ENCODE measurements at places on chromosomes 1 and 21.

- peak; percentile 33 for DNase-seq
These were observed 8.8 kb downstream of the ZNF683 start for GRCh38 chr1:26363549-26364448.

GRCh38 chr1:152514715-152515433 is 592 bp downstream of the CRCT1 start:
- DNase-seq: no peak

GRCh38 chr1:244603498-244603897 is 49.4 kb upstream of the DESI2 start:
- DNase-seq: no peak

DNA sequence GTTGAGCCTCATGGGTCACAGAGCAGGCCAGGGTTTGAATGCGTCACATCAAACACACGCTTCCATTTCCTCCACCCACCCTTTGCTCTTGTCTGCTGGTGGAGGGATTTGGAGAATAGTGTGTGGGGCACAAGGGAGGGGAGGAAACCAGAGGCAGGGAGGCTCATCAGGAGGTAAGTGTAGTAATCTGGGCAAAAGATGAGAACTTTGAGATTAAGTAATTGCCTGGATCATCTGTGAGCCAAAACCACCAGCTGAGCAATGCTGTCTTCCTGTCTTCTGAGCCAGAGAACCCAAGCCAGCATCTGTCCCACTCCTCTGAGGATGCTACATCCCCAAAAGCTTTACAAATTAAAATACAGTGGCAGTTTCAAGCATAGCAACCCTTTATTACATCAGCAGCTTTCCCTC is 45.2 kb downstream of the C8B start:
- no peak for DNase-seq

DNA sequence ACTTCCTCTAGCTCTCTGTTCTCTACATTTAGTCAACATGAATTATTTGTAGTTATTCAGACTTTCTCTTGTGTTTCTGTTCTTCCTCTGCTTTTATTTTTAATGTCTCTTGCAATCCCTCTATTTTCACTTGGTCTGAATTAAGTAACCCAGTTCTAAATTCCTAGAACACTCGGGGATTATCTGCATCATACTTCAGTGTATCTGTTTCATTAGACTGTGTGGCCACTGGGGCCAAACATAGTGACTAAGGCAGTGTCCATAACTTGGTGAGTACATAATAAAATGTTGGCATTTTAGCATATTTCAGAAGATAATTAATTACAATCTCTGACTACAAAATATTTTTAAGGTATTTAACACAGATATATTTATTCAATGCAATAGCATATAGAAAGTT is 1087.2 kb upstream of the B3GALT2 start:
- no peak for DNase-seq

DNA sequence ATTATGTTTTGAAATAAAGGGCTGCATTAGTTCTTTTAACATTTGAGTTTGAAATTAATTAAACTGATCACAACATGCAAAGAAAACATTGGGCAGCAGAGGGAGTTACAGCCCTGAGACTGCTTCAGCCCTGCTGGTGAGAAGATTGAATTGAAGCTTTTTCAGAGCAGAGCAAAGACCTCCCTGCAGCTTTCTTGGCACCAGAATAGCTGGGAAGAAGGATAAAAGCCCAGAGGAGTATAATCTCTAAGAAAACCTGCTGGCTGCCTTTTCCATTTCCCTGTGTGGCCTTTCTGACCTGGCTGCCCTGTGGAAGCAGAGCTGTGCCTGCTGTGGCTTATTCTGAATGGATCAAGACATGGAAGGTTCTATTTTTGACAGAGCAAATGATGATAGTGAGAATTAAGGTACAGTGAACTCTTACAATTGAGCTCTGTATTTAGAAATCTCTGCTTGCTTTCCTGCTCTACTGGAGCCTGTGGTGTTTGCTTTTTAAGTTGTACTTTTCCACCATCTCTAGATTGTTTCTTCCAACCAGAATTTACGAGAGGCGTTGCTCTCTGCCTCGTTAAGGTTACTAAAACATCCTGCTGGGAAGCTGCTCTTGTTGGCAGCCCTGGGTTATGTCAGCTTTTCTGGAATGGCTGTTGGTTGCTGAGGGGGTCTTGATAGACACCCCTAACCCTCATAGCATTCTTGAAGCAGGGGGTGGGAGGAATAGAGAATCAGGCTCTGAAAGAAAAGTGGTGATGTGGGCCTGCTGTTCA is 9.9 kb downstream of the SNRPE start:
- peak; percentile 47 for DNase-seq

- DNase-seq: no peak
These were observed 137.1 kb downstream of the AKT3 start for GRCh38 chr1:243712941-243713340.

GRCh38 chr1:53657891-53658396 is 81.0 kb downstream of the GLIS1 start:
- no peak for DNase-seq

Measured in Caki2 (cell line).